ENCODE measurements at places on chromosomes 6 and 20.

- no peak for DNase-seq
These were observed 147.2 kb downstream of the DOK5 start for GRCh38 chr20:54622333-54623295.

DNA sequence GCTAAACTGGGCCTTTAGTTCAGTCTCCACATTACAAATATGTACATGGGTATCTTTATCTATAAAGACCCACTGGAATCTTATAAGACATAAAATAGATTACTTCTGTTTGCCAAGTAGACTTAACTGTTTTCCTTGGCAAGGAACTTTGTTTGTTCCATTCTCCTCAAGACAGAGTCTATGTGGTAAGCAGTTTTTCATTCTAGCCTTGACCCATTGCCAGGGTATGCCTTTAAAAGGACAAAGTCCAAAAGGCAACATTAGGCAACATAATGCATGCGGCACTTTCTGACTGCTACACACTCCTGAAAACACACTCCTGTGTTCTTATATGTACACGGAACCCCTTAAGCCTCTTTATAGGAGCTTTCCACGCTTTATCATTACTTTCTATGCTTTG, 20.4 kb downstream of the VNN1 start:
- no peak for DNase-seq

- DNase-seq: no peak
These were observed 113.7 kb upstream of the PDE10A start for GRCh38 chr6:165776691-165777090.

- no peak for DNase-seq
These were observed 177.6 kb downstream of the THBS2 start for GRCh38 chr6:169075915-169076654.

- peak; percentile 21 for DNase-seq
These were observed 843 bp downstream of the FBXO9 start for GRCh38 chr6:53066077-53066417.

GRCh38 chr20:47906348-47906660, 121.0 kb upstream of the SULF2 start:
- no peak for DNase-seq

GRCh38 chr6:72464246-72464645, 157.6 kb upstream of the KCNQ5 start:
- no peak for DNase-seq

DNA sequence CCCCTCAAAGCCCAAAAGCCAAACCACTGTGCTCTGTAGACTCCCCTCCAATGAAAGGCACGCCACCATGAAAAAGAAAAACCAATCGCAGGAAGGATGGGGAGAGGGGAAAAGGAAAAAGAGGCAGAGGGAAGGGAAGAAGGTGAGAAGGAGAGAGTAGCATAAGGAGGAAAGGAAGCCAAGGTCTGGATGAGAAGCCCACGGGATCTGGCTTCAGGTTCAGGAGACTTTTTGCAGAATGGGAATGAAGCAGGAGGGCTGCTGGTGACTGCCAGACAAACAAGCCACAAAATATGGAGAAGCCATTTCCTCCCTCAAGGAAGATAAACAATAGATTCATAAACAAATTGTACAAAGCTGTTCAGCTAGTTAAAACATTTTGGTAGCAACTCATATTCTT, 79.0 kb upstream of the MRPS10 start:
- DNase-seq: no peak

DNA sequence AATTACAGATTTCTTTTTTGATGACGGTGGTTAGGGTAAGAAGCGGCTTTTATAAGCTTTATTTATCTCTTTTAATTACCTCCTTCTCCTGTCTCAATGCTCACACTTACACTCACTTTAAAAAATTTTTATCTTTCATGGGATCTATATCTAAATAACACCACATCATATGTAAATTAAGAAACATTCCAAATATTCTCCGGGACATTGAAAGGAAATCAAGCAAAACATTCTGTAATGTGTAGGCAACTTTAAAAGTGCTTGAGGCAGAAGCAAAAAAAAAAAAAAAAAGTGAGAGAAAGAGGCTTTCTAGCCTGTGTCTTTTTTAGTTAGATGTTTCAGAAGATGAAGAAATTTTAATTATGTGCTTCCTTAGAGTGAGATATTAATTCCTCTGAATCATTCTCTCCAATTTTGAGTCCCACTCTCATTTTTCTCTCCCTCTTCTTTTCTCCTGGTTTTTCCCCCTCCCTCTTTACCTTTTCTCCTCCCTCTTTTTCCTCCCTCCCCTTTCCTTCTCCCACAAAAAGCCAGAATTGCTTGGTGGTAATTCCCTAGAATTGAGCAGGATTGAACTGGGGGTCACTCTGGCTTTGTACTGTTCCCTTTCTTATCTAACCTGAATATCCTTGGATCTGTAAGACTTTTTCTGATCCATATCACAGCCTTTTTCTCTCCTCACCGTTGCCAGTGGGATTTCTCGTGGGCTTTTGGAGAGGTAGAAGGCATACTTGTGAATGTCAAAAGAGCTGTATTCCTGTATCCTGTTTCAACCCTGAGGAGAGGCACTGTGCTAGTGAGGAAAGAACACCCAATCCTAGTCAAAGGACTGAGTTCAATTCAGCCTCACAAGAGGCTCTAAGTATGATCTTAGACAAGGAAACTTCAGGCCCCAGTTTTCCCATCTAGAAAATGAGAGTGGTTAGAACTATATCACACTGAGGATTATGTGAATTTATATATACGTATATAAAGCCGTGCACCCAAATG, 30.4 kb downstream of the KCNQ5 start:
- no peak for DNase-seq

GRCh38 chr6:75147512-75147911, 58.3 kb downstream of the COL12A1 start:
- no peak for DNase-seq

GRCh38 chr20:1010659-1011058, 8.5 kb upstream of the RSPO4 start:
- no peak for DNase-seq

GRCh38 chr20:53328961-53329360, 264.7 kb downstream of the ZNF217 start:
- no peak for DNase-seq

GRCh38 chr6:28410767-28411166, 11.2 kb upstream of the ZSCAN12 start:
- no peak for DNase-seq

GRCh38 chr20:36155629-36155971, 1.1 kb downstream of the EPB41L1 start:
- no peak for DNase-seq

DNA sequence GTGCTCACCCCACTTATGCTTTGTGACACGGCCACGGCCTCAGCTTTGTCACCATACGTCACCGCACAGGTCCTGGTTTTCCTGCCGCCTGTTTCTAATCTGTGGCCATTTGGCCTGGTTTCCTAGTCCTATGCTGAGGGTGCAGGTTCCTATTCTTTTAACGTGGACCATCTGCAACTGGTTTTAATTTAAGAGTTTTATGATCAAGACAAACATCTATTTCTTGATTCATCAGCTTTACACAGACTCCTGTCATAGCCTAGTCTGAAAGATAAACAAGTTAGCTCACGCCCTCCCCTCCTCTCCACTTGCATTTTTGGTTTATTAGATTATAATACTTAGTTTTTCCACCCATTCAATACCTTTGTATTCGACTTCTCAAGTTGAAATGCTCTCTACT, 97.5 kb upstream of the RPS6KA2 start:
- DNase-seq: no peak

GRCh38 chr6:42406306-42407280, 45.1 kb downstream of the TRERF1 start:
- DNase-seq: no peak

DNA sequence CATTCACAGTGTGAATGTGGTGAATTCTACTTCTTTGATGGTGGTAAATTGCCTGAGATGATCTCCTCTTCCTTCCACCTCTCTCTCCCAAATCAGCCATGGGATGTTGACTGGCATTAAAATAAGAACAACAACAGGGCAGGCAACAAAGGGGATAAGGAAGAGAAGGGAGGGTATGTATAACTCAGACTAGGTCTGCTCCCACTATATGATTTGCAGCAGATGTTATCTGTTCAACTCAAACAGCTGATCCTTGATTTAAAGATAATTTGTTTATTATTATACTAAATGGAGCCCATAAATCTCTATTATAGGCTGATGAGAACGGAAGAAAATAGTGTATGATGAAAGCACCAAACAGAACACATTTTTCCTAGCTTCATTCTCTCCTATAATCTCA, 262.0 kb downstream of the BTBD3 start:
- DNase-seq: no peak

GRCh38 chr20:47682916-47683315, 102.4 kb downstream of the SULF2 start:
- DNase-seq: no peak

- no peak for DNase-seq
These were observed 24.1 kb upstream of the BPIFA3 start for GRCh38 chr20:33192912-33193501.

DNA sequence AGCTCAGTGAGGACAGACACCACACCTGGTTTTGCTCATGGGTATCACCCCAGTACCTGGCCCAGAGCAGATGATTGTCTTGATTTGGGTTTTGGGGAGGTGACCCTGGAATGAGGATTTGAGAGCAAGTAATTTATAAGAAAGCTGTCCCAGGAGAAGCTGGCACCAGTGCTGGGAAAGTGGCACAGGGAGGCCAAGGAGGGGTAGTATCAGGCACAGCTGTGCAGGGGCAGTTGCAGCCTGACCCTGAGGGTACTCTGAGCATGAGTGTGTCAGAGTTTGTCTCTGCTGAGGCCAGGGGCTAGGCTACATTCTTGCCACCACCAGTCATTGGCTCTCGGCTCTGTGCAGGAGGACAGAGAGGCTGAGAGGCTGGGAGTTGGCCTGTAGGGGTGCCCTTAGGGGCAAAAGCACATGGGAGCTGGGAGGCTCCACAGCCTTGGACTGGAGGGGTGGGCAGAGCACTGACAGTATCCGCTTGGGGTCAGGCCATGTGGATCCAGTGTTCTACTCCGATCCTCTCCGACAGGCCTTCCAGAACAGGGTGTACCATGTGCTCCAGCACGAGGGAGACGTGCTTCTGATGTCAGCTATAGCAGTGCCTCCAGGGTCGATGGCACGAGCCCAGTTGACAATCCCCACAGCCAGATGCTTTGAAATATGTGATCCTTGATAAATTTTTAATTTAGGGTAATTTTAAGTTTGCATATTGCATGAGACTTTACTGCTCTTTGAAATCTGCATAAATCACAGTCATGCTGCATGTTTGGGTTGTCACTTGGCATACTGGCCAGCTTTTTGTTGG, 121.3 kb downstream of the PHACTR3 start:
- DNase-seq: no peak

DNA sequence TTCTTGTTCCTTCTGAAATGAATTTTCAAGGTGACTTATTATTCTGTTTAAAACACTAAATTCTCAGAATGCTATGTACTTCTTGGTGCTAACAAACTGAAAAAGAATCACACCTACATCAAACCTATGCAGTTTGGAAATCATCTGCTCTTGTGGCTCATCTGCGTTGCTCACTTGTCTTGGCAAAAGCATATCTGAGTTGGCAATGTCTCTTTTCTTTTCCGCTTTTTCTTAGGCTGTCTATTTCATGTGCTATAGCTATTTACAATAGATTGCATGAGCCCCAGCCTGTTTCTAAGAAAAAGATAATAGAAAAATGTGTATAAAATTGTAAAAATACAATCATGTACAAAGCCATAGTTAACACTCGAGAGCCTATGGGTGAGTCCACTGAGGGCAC, 348.9 kb upstream of the AGPAT4 start:
- no peak for DNase-seq

- no peak for DNase-seq
These were observed 111.8 kb downstream of the PLCB4 start for GRCh38 chr20:9180481-9181257.

DNA sequence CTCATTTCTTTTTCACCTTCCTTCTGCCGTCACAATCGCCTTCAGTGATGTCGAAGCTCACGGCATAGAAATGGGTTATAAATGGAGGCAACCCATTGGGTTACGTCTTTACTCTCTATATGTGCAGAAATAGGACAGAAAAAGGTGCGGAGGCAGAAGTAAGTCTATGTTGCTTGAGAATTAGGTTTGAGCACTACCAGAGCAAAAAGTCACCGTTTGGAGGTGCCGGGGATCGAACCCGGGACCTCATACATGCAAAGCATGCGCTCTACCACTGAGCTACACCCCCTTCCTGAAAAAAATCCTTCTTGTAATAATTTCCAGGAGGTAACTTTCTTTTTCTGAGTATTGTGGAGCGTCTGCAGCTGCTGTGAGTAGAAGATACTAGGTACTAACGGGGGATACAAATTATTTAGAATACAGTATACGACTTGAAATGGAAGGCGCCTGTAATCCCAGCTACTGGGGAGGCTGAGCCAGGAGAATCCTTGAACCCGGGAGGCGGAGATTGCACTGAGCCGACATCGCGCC, 134.2 kb downstream of the TRIM27 start:
- no peak for DNase-seq
